ENCODE measurements at places on chromosomes 5 and 9.

GRCh38 chr5:10747678-10748622 lies 13.1 kb downstream of the DAP start:
- DNase-seq = no peak

DNA sequence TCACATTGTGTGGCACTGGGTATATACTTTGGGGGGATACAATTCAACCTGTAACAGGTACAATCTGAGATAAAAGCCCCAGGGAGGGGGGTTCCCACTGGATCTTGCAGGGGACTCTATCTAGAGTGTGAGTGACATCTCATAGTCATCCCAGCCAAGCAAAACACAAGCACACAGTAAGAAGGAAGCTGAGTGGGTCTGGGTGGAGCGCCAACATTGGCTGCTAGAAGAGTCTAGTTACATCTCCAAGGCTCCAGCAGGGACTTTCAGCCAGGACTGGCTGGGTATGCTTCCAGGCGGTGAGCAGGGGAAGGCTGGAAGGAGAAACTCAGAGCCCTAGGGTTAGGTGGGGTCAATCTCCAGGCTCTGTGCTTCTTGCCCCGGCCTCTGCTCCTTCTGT lies 53.0 kb downstream of the IL31RA start:
- no peak for DNase-seq

- DNase-seq = no peak
Observed at GRCh38 chr5:180795771-180796313, 6.8 kb downstream of the MGAT1 start.

DNA sequence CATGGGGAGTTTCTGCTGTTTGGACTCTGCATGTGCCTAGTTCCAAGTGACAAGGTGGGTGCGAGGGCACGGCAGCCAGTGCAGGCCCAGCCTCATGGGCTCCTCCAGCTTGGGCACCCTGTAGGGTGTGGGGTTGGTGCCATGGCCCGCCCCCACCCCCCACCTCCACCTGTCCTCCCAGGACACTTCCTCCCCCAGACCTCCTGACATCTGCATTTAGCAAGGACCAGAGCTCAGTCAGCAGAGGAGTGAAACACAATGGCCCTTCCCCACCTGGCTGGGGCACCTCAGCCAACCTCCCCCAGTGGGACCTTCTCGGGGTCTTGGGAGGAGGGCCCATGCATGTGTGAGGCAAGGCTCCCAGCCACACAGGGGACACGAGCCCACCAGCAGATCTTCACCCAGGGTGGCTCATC lies 1.9 kb upstream of the NKD2 start:
- peak; percentile 64 for DNase-seq

DNA sequence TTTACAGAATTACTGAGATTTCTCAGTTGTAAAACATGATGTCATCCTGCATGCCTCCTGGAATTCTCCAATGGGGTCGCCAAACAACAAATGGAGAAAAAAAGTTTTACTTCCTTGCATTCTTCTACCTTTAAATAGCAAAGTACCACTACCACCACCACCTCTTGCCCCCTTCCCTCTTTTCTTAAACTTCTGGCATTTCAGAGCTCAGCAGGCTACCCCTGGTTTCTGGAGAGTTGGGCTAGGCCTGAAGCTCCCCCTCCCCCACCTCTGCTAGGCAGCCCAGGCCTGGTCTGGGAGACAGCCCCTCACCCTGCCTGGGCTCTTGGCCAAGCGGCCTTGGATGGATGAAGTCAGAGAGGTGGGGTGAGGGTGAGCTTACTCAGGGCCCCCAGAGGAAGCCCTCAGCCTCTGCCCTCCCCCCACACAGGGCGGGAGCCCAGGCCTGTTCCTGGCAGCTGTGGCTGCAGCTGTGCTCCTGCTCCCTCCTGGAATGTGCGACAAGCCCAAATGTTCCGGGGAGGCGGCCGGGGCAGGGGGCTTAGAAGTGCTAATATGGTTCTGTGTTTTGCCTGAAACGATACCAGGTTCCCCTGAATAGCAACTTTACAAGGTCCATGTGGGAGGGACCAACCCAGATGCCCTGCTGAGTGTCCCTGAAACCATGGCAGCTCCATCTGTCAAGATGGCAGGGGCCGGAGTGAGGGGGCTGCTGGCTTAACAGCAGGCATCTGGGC lies 6.0 kb upstream of the CCIN start:
- DNase-seq = no peak

DNA sequence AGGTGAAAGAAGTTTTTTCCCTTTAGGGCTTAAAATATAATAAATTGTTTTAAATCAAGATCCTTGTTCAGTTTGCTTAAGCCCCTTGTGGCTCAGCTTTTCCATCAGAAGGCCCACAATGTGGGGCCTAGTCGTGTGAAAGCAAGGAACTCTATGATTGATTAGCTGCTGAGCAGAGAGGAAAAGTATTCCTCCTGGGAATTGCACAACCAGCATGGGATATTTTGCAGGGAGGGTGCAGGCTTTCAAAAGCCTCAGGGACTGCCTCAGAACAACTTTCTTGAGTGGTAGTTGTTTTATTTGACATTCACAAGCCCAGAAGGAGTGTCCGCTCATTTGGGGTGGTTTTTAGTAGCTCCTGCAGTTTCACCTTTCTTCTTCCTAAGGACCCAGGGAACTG lies 19.8 kb downstream of the TTC23L start:
- DNase-seq = no peak

- DNase-seq = no peak
Observed at GRCh38 chr5:17223367-17224185, 6.1 kb downstream of the BASP1 start.
